ENCODE measurements at places on chromosomes 12 and 14. TPM values are rescaled to one million over a fixed set of nuclear protein-coding genes. Genes with fewer than 3 reads are reported as not detected.

DNA sequence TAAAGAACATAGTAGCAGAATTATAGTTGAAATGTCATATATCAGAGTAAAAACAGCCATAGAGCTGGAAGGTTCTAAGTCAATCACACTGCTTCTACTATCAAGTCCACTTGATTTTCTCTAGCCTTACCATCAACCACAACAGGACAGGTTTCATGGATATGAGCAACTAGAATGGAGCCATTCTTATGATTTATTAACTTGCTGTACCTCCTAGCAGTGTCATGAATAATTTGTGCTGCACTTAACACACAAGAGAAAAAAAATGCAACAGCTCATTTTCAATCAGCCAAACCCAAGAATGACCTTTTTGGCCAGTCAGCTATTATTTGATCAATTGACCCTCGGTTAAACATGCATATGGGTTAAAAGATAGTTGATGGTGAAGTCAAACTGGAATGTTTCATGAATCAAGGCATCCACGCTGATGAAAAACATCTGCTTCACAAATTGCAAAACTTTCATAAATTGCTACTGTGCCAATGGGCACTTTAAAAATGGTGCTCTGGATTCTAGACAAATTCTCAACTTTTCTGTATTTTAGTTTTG lies 55.4 kb upstream of the CCDC198 start:
- DNase-seq, result no peak
- no peaks in the 10 kb centered on the region for H3K36me3 ChIP-seq
- no peak overlapping the region for H3K4me3 ChIP-seq

DNA sequence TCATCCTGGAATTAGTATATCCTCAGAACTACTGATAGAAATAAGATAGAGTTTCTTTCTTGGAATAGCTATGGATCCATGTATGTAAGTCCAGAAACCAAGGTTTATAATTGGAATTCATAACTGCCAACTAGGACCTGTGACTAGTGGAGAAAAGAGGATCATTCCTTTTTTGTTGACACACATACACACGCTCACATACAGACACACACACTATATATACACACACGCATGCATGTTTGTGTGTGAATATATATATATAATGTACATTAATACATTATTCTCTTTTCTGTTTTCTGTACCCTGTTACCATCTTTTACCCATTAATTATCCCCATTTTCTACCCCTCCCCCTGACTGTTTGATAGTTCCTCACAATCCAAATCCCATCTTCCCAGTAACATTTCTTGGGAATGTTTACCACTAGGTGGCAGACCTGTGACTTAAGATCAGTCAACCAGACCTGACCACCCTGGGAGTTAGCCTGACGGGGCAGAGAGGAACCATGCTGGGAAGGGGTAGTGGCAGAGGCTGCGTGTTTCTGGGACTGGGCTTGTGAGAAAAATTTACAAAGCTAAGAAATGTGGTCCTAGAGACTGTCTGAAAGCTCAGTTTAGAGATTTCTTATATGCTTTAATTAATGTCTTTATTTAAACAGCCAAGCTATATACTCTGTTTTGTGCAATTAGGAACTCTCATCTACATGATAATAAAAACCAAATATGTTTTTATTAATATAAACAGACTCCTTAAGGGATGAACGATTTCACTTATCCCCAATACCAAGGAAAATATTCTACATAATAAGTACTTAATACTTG lies 308.0 kb downstream of the PPFIA2 start:
- H3K27me3 ChIP-seq, result no peaks in the 10 kb centered on the region
- no peaks in the 10 kb centered on the region for H3K36me3 ChIP-seq

GRCh38 chr12:12642916-12643315 lies 31.2 kb downstream of the CREBL2 start:
- no peak overlapping the region for H3K27ac ChIP-seq
- no peak for DNase-seq
- no peaks in the 10 kb centered on the region for H3K36me3 ChIP-seq
- H3K4me3 ChIP-seq, result no peak overlapping the region
- no peaks in the 10 kb centered on the region for H3K27me3 ChIP-seq
- H3K4me1 ChIP-seq, result no peaks in the 10 kb centered on the region

- H3K4me1 ChIP-seq, result peaks cover 39% of the 10 kb centered on the region
- no peak overlapping the region for H3K27ac ChIP-seq
- H3K36me3 ChIP-seq, result peaks cover 33% of the 10 kb centered on the region
- H3K27me3 ChIP-seq, result no peaks in the 10 kb centered on the region
- DNase-seq, result no peak
- no peak overlapping the region for H3K4me3 ChIP-seq
Measured at GRCh38 chr14:64733321-64733720, 29.1 kb downstream of the PLEKHG3 start.

- H3K4me3 ChIP-seq, result no peak overlapping the region
- peaks cover 9% of the 10 kb centered on the region for H3K4me1 ChIP-seq
- H3K27ac ChIP-seq, result no peak overlapping the region
- H3K27me3 ChIP-seq, result no peaks in the 10 kb centered on the region
- DNase-seq, result no peak
Measured at GRCh38 chr14:69190191-69190590, 1.1 kb upstream of the EXD2 start.

DNA sequence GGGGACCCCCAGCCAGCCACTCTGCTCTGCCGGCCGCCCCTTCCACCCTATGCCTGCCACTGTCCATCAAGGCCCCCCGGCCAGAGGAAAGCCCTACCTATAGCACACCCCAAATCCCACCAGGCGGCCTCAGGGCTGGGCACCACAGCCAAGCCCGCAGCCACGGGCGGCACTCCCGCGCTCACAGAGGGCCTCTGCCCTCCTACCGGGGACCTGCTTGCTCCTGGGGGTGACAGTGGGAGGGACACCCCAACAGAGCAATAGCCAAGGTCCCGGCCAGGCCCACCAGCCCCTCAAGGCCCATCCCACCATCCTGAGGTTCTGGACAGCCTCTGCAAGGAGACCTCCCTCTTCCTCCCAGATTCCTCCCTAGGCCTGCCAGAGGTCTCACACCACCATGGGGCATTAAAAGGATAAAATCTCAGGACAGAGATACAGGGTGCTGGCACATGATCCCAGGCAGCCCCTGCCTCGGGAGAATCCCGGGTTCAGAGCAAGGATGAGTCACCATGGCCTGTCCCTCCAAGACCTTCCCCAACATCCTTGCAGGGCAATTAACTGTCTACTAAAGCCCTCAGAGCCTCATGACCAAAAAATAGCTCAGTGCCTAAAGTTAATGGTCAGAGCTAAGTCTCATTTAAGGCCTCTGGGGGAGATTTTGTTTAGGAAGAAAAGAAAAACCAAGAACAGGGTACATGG lies 17.1 kb downstream of the CCDC85C start:
- DNase-seq, result no peak
- no peaks in the 10 kb centered on the region for H3K27me3 ChIP-seq
- H3K4me3 ChIP-seq, result no peak overlapping the region
- no peaks in the 10 kb centered on the region for H3K36me3 ChIP-seq

GRCh38 chr14:74950795-74951442 lies 4.5 kb downstream of the PGF start:
- H3K4me1 ChIP-seq, result peaks cover 38% of the 10 kb centered on the region
- no peaks in the 10 kb centered on the region for H3K27me3 ChIP-seq
- no peak overlapping the region for H3K4me3 ChIP-seq

- no peak overlapping the region for H3K27ac ChIP-seq
- peaks cover 55% of the 10 kb centered on the region for H3K27me3 ChIP-seq
- H3K4me3 ChIP-seq, result no peak overlapping the region
- no peaks in the 10 kb centered on the region for H3K36me3 ChIP-seq
Measured at GRCh38 chr12:65597527-65597926, 226.8 kb upstream of the HMGA2 start.

GRCh38 chr12:9760699-9761418 lies at the start of gene CD69:
TSS of gene CD69 (minus strand) at chr12:9760901. CDS start at chr12:9760820, 81 bp downstream.
- H3K27me3 ChIP-seq, result no peaks in the 10 kb centered on the region
- peak; percentile 71 for DNase-seq
- no peaks in the 10 kb centered on the region for H3K4me1 ChIP-seq

DNA sequence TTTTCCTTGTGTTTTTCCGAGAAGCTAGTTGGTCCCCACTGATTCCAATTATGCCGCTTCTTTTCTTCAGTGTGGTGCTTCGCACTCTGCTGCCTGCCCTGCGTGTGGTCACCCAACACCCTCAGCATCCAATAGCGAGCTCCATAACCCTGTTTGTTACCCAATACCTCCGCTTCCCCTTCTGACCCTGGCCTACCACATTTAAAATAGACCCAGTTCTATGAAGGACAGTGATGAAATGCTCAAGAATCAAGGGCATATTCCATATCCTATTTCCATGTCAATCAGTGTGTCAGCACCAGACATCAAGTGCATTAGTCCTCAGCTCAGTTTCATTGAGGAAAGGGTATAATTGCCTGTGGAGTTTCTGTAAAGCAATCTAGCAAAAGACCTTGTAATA lies 9.5 kb downstream of the NDRG2 start:
- H3K4me1 ChIP-seq, result no peaks in the 10 kb centered on the region
- H3K4me3 ChIP-seq, result no peak overlapping the region
- no peak overlapping the region for H3K27ac ChIP-seq
- H3K36me3 ChIP-seq, result no peaks in the 10 kb centered on the region
- no peak for DNase-seq

TMEM132D gene
- not detected for total RNA-seq

CCDC177 gene
- not detected for total RNA-seq

TBX3 gene
- total RNA-seq, result 2.8 TPM

All from transverse colon (tissue), 4 donors.